PC-3 (cell line): ENCODE measurements at places on chromosomes 2 and 18.
A peak's percentile ranks its signal among the peaks of the same experiment; 100 is the strongest.

GRCh38 chr18:56639104-56639381 is 651 bp upstream of the TXNL1 start:
- peak; percentile 7 for DNase-seq

- DNase-seq, result no peak
Observed at GRCh38 chr18:58106289-58107070, 62.5 kb downstream of the NEDD4L start.

DNA sequence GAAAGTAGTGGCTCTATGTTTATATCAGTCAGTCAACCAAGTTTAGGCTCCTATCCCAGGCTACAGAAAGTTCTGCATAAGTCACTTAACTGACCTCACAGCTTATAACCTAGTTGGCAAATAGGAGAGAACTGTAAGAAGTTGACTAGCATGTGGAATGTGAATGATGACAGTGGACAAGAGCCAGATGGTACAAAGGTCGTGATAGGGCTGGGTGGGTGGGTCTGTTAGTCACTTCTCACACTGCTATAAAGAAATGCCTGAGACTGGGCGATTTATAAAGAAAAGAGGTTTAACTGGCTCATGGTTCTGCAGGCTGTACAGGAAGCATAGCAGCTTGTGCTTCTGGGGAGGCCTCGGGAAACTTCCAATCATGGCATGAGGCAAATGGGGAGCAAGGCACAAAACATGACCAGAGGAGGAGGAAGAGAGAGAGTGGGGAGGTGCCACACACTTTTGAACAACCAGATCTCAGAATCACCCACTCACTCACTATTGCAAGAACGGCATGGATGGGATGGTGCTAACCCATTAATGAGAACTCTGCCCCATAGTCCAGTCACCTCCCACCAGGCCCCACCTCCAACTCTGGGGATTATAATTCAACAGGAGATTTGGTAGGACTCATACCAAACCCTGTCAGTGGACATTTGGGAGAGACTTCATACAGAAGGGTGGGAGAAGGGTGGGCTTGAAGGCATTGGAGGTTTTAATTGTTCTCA is 68.8 kb downstream of the LTBP1 start:
- peak; percentile 94 for DNase-seq

DNA sequence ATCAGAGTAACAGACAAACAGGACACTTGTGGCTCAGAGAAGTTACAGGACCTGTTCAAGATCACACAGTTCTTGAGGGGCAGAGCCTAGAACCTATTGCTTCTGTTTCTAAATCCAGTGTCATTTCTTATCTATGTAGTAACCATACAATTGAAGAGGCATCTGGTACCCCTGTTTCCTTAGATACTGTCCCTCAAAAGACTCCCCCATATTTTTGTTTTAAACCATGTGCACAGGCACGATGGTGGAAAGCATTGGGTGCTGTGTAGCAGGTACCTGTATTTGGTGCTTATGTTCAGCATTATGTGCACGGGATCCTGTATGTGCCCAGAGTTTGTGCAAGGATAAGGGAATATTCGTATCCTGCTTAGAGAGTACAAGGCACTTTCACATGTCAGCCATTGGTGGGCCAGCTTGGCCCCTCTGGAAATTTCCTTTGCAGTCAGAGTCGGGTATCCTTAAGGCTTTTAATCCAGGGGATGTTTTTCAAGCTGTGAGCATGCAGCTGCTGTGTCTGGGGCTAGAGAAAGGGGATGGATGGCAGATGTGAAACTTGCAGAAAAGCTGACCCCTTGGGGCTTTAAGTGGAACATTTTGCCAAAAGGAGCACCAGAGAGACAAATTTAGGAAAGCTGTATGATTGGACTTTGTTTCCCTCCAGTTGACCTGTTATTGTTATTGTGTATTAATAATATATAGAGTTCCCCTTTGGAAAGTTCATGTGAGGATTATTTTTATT is 2.1 kb downstream of the LBH start:
- DNase-seq, result no peak

GRCh38 chr2:209348433-209348832 is 75.4 kb upstream of the MAP2 start:
- DNase-seq, result no peak

- no peak for DNase-seq
Observed at GRCh38 chr2:42001711-42002201, 46.1 kb upstream of the PKDCC start.
